ENCODE measurements at places on chromosomes 5 and 9. TPM values are rescaled to one million over a fixed set of nuclear protein-coding genes. Genes with fewer than 3 reads are reported as not detected.
A peak's percentile ranks its signal among the peaks of the same experiment; 100 is the strongest.

PTAR1 gene
- 57.9 TPM for total RNA-seq

TEX48 gene
- total RNA-seq: not detected

ZNF883 gene
- 6.6 TPM for total RNA-seq

NXNL2 gene
- total RNA-seq: 3.1 TPM

- no peak for DNase-seq
- H3K4me1 ChIP-seq: no peaks in the 10 kb centered on the region
- no peak overlapping the region for H3K27ac ChIP-seq
- H3K36me3 ChIP-seq: peaks cover 9% of the 10 kb centered on the region
- H3K4me3 ChIP-seq: no peak overlapping the region
Observed at GRCh38 chr9:7079051-7079450, 321.3 kb downstream of the KDM4C start.

DNA sequence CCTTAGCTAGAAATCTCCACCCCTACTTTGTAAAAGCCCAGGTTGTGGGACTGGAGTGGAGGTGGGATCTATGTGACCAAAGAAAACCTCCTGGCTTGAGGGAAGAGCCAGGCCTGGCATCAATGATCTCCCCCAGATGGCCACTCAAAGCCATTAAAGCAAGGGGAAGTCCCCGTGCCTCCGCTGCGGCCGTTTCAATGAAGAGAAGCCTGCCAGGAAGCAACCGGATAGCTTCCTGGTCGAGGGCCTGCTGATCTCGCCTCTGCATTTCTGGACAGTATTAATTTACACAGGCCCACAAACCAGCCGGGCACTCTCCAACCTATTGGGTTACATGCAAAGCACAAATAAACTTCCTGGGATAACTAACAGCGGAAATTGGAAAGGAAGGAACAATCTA lies 160.5 kb upstream of the MSX2 start:
- no peaks in the 10 kb centered on the region for H3K4me1 ChIP-seq
- DNase-seq: no peak
- no peak overlapping the region for H3K4me3 ChIP-seq
- H3K27me3 ChIP-seq: no peaks in the 10 kb centered on the region

GRCh38 chr9:14293801-14294200 lies 20.1 kb downstream of the NFIB start:
- no peaks in the 10 kb centered on the region for H3K27me3 ChIP-seq
- H3K4me1 ChIP-seq: 0 out of 2 replicates have a peak, but pooled peaks cover 5% of the 10 kb centered on the region
- no peak for DNase-seq
- H3K36me3 ChIP-seq: no peaks in the 10 kb centered on the region

GRCh38 chr9:34203275-34203991 lies 24.6 kb downstream of the UBAP1 start:
- H3K36me3 ChIP-seq: no peaks in the 10 kb centered on the region
- H3K4me3 ChIP-seq: peak overlapping the region; percentile 22
- peaks cover 33% of the 10 kb centered on the region for H3K4me1 ChIP-seq
- no peaks in the 10 kb centered on the region for H3K27me3 ChIP-seq
- H3K27ac ChIP-seq: peak overlapping the region; percentile 85

DNA sequence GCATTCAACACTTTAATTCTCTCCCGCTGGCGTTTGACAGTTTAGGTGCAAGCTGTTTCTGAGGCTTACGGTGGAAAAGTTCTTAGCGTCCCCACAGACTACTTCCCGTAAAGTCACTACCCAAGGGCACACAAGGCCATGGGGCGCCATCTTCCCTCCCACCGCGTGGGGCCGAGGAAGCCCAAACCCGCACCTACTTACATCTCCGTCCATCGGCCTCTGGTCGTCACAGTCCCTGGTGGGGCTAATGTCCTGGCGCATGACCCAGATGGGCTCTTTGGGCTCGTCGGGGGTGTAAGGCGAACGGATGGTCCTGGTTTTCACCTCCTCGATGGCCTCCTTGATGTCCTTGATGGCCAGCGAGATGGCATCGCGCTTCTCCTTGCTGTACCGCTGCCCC lies 156.4 kb downstream of the APBA1 start:
- no peaks in the 10 kb centered on the region for H3K4me1 ChIP-seq
- no peaks in the 10 kb centered on the region for H3K36me3 ChIP-seq
- H3K27me3 ChIP-seq: no peaks in the 10 kb centered on the region
- H3K4me3 ChIP-seq: no peak overlapping the region
- DNase-seq: no peak

DNA sequence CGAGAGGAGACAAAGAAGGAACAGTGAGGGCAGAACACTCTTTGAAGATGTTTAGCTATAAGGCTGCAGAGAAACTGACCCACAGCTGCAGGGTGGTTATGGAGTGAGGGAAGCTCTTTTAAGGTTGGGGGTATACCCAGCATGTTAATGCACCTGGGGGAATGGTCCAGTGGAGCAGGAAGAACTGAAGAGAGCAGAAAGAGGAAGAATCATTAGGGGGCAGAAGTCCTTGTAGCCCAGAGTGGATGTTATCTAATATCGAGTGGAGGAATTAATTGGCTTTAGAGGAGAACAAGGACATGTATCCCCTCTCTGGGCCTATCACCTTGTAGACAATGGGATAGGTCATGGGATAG lies 7.7 kb downstream of the IL4 start:
- H3K4me3 ChIP-seq: no peak overlapping the region
- DNase-seq: no peak
- H3K27ac ChIP-seq: no peak overlapping the region
- H3K36me3 ChIP-seq: no peaks in the 10 kb centered on the region
- H3K4me1 ChIP-seq: peaks cover 24% of the 10 kb centered on the region
- no peaks in the 10 kb centered on the region for H3K27me3 ChIP-seq

GRCh38 chr5:72633649-72634048 lies 126.4 kb upstream of the ZNF366 start:
- peak overlapping the region; percentile 34 for H3K27ac ChIP-seq
- peak; percentile 77 for DNase-seq
- peaks cover 27% of the 10 kb centered on the region for H3K4me1 ChIP-seq
- no peaks in the 10 kb centered on the region for H3K27me3 ChIP-seq
- no peaks in the 10 kb centered on the region for H3K36me3 ChIP-seq
- no peak overlapping the region for H3K4me3 ChIP-seq

DNA sequence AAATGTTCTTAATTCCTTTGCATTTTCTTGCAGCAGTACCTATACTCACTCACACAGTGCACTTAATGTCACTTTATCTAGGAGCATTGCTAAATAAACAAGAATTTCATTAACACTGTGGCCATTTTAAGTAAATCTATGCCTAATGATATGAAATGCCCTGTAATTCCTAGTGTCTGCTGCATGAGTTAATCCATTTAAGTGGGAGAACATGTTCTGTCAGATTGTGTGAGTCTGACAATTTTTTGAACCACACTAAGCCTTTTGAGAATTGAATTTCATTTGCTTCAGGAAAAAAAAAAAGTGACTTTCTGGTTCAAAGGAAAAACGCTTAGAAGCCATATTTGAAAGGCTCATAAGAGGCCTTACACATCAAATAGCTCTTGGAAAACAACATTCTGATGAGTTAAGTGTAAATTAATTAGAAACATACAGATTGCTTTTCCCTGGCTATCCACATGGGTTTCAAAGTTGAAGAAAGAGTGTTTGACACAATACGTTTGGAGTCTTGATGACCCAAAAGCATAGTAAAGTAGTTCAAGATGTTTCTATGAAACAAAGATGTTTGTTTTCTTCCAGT lies 446.7 kb upstream of the GRAMD2B start:
- H3K4me3 ChIP-seq: no peak overlapping the region
- no peaks in the 10 kb centered on the region for H3K4me1 ChIP-seq
- no peak overlapping the region for H3K27ac ChIP-seq
- no peak for DNase-seq

GRCh38 chr9:114434878-114435311 lies 47.1 kb upstream of the AKNA start:
- DNase-seq: peak; percentile 53
- H3K36me3 ChIP-seq: no peaks in the 10 kb centered on the region
- no peak overlapping the region for H3K4me3 ChIP-seq
- no peak overlapping the region for H3K27ac ChIP-seq
- H3K27me3 ChIP-seq: no peaks in the 10 kb centered on the region

GRCh38 chr9:105046907-105047741 lies 119.2 kb upstream of the ABCA1 start:
- no peak for DNase-seq
- no peaks in the 10 kb centered on the region for H3K27me3 ChIP-seq
- no peaks in the 10 kb centered on the region for H3K36me3 ChIP-seq
- 0 out of 2 replicates have a peak, but pooled peaks cover 3% of the 10 kb centered on the region for H3K4me1 ChIP-seq
- no peak overlapping the region for H3K4me3 ChIP-seq
- no peak overlapping the region for H3K27ac ChIP-seq

- H3K4me1 ChIP-seq: peaks cover 18% of the 10 kb centered on the region
- no peaks in the 10 kb centered on the region for H3K36me3 ChIP-seq
- H3K4me3 ChIP-seq: no peak overlapping the region
- no peaks in the 10 kb centered on the region for H3K27me3 ChIP-seq
- no peak for DNase-seq
Observed at GRCh38 chr9:120696551-120697230, 17.6 kb downstream of the MEGF9 start.

- no peaks in the 10 kb centered on the region for H3K27me3 ChIP-seq
- peaks cover 11% of the 10 kb centered on the region for H3K4me1 ChIP-seq
Observed at GRCh38 chr9:92141144-92142129, 26.2 kb upstream of the SPTLC1 start.

- H3K4me1 ChIP-seq: peaks cover 17% of the 10 kb centered on the region
- peak; percentile 6 for DNase-seq
- no peaks in the 10 kb centered on the region for H3K36me3 ChIP-seq
- H3K27ac ChIP-seq: no peak overlapping the region
Observed at GRCh38 chr5:145931718-145932117, 4.7 kb upstream of the SH3RF2 start.

GRCh38 chr9:133919253-133920115 lies 72.6 kb downstream of the VAV2 start:
- H3K27me3 ChIP-seq: no peaks in the 10 kb centered on the region
- H3K36me3 ChIP-seq: no peaks in the 10 kb centered on the region
- H3K4me3 ChIP-seq: no peak overlapping the region
- DNase-seq: no peak

DNA sequence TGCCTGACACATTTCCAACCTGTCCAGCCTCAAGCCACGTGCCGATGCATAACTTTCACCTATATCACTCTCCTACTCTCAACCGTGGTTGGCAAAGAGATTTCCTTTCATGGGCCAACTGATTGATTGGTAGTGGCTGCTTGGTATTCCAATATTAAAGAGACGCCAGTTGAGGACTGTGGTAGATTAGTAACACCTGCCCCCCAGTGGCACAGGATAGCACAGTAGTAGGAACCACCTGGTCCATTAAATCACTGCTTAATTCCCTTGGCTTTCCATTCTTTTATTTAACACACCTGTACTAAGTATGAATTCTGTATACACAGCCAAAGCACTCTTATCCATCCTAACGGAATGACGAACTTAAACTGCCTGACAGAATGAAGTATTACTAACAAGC lies 19.1 kb upstream of the FOXB2 start:
- no peak overlapping the region for H3K27ac ChIP-seq
- H3K36me3 ChIP-seq: no peaks in the 10 kb centered on the region
- no peak overlapping the region for H3K4me3 ChIP-seq
- peaks cover 11% of the 10 kb centered on the region for H3K27me3 ChIP-seq

All from GM23248 (cell line).